ENCODE measurements at places on chromosomes 6 and 20.
A peak's percentile ranks its signal among the peaks of the same experiment; 100 is the strongest.

- DNase-seq = no peak
Observed at GRCh38 chr20:14979453-14979986, 642.1 kb upstream of the FLRT3 start.

DNA sequence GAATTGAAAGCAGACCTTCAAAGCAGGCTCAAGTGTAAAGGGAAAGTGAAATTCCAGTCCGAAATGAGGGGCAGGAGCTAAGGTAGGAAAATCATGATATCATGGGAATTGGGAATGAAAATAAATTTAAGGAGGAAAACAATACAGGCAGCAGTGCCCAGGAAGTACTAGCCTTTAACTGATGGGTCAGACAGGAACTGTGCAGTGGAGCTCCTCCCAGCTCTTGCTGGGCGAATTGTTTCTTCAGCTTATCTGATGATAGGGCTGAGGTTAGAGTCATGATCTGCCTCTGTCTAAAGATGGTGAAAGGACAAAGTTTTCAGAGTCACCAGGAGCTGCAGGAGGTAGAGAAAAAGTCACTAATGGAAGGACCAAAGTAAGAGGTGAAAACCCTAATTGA, 457.9 kb upstream of the PTCHD4 start:
- DNase-seq = no peak

GRCh38 chr6:148776321-148777308, 29.8 kb downstream of the UST start:
- DNase-seq = no peak

- no peak for DNase-seq
Observed at GRCh38 chr6:11258260-11259237, 26.1 kb upstream of the NEDD9 start.

GRCh38 chr6:122576888-122577287, 33.3 kb upstream of the PKIB start:
- no peak for DNase-seq

DNA sequence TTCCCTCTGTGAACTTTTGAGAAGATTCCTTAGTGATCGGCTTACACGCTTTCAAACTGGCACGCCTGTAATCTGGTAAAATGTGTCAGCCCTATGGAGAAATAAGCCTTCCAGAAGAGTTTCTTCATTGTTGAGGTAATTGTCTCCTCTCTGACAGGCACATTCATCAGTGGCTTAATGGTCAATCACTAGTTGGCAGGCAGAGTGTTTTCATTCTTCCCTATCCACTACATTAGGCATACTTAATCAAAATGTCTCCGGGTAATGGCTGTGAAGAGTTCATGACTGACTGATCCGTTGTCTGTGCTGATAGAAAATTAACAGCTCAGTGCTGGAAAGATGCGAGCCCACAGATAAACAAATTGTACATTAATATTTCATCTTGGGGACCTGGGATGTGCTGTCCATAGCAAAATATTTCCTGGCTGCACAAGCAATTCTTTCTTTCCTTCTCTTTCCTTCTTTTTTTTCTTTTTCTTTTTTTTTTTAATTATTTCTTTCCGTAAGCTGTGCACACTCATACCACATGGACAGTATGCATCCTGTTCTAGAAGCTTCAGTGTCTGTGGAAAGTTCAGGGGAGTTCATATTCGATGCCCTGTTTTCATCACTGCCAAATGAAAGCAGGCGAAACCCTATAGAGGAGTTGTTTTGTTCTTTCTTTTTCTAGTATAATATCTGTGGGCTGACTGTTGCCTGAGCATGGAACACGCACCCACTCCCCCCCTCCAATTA, 31.4 kb downstream of the TSHZ2 start:
- no peak for DNase-seq

GRCh38 chr20:1803061-1803931, 91.9 kb upstream of the SIRPA start:
- no peak for DNase-seq

DNA sequence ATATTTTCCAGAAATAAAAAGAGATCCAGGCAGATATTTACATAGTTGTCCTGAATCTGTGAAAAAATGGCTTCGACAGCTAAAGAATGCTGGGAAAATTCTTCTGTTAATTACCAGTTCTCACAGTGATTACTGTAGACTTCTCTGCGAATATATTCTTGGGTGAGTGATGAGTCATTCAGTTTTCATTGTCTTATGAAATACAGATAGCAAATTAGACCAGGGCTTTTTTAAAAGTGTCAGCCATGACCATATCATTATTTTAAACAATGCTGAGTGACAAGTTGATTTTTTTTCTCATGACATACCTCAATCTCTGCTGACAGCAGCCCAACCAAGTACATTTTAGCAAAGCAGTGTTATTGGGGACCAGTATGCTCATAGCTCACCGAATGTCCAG, 32.8 kb downstream of the TSPYL4 start:
- DNase-seq = no peak

- no peak for DNase-seq
Observed at GRCh38 chr20:39378776-39379175, 416.6 kb downstream of the DHX35 start.

DNA sequence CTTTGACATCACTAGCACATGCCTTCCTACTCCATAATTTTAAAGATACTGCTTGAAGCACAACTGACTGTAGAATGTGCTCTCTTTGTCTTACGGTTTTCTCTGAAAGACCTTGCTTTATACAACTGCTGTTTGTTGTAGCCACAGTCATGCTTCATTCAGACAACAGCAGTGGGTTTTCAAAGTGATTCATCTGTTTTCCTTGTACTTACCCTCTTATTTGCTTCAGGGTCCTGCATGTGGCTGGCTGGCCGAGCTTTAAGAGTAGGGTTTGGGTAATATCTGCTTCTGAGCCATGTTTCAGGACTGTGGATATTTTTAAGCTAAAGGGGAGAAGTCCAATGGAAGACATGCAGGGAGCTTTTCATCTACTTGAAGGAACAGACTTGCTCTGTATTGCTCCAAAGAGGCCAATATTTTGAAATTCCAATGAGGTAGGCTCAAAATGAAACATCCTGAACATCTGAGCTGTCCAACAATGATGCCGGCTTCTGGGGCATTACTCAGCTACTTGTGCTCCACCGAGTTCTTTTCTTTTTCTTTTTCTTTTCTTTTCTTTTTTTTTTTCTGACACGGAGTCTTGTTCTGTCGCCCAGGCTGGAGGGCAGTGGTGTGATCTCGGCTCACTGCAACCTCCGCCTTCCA, 160.2 kb upstream of the SGK1 start:
- DNase-seq = no peak

- DNase-seq = no peak
Observed at GRCh38 chr6:37393381-37393929, 39.6 kb upstream of the CMTR1 start.

- DNase-seq = no peak
Observed at GRCh38 chr20:32296412-32296811, 19.0 kb downstream of the KIF3B start.

DNA sequence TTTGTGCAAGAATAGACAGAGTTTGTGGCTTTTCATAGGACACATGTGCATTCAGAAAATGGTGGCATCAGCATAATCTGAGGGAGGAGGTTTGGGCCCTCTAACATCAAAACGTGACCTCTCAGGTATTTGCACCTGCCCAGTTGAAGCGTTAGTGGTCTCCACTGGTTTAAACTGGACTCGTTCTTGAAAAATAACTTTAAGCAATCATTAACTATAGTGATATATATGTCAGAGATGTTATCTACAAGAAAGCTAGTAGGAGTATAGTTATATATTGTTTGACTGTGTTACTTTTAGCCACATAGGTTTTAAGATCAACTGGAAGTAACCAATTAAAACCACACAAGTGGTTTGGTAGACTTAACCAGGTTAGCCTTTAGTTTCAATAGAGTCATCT, 607.4 kb downstream of the MAFB start:
- no peak for DNase-seq

GRCh38 chr6:81797591-81797990, 45.1 kb upstream of the TENT5A start:
- DNase-seq = no peak

DNA sequence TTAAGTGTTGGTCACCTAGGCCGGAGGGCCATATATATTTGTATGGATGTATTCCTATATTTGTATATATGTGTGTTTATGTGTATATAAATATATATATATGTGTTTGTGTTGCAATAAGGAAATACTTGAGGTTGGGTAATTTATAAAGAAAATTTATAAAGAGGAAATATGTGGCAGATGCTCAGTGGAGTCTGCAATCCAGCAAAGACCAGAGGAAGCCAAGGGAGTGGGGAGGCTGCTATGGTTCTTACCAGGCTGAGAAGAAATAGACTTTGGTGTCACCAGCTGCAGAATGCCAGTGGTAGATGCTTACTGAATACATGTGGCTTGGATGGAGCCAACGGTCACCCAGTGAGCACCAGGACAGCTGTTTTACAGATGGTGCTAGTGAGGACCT, 97.4 kb upstream of the ELOVL5 start:
- no peak for DNase-seq

- DNase-seq = no peak
Observed at GRCh38 chr20:57396212-57396983, 5.2 kb downstream of the RBM38 start.

- peak; percentile 31 for DNase-seq
Observed at GRCh38 chr20:23641936-23642751, 4.4 kb upstream of the CST3 start.

GRCh38 chr20:50810842-50811241, 16.0 kb downstream of the BCAS4 start:
- no peak for DNase-seq

- DNase-seq = no peak
Observed at GRCh38 chr6:3226481-3227362, 731 bp downstream of the TUBB2B start.

GRCh38 chr20:40416274-40416673, 272.8 kb downstream of the MAFB start:
- DNase-seq = no peak

- DNase-seq = no peak
Observed at GRCh38 chr20:14207591-14207990, 129.8 kb downstream of the FLRT3 start.

- DNase-seq = no peak
Observed at GRCh38 chr6:163449076-163449475, 34.6 kb downstream of the QKI start.

- no peak for DNase-seq
Observed at GRCh38 chr20:40189621-40190020, 499.4 kb downstream of the MAFB start.

- no peak for DNase-seq
Observed at GRCh38 chr20:61874421-61875068, 191.1 kb downstream of the TAF4 start.

DNA sequence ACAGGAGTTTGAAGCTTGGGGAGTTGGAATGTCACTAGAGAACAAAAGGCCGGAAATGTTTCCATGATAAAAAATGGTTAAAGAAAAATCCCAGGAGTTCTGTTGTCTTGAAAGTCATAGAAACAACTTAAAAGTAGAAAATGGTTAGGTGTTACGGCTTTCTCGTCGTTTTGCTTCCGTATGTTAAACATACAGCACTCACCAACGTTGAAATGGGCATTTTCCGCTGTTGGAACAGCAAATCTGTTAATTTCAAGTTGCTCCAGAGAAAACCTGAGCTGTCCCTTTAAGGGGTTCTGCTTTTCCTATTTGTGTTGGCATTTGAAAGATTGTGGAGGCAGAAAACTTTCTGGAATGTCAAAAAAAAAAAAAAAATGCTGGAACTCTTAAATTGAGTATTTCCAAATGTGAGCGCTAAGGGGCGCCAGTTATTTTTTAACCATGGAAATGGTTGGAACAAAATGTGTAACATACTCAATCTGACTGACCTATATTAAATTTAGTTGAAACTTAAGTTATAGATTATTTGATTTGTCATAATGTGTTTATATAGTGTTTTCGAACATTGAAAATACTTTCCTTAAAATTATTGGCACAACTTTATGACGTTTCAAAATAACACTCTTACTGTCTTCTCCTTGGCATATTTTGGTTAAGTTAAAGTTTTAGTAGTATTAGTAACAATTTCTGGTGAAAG, 2.2 kb downstream of the QKI start:
- peak; percentile 49 for DNase-seq

- DNase-seq = no peak
Observed at GRCh38 chr6:38420207-38420606, 219.5 kb downstream of the BTBD9 start.
